Thoracic aorta (tissue), 2 donors: ENCODE measurements at places on chromosomes 11 and 22. TPM values are rescaled to one million over a fixed set of nuclear protein-coding genes. Genes with fewer than 3 reads are reported as not detected.

The ZNF280B gene
- not detected for total RNA-seq

The TPBGL gene
- total RNA-seq, result 0.21 TPM

The ACRV1 gene
- not detected for total RNA-seq

The ISX gene
- not detected for total RNA-seq

- no peak for DNase-seq
Observed at GRCh38 chr11:551596-551995, 8.9 kb downstream of the LMNTD2 start.

DNA sequence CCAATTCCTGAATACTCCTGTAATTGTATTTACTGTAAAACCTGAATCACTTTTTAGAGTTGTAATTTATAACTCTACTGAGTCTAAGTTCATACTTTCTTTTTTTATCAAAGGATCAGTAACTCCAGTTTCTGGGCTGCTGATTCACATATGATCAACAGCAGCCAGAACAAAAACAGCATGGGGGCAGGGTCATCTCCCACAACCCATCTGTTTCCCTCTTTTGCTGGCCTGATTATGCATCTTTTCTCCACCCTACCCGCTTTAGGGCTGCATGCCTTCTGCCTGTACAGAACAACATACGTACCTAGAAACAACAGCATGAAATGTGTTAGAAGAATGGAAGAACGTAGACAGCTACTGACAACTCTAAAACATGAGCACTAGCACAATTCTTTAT is 76.0 kb downstream of the MRTFA start:
- no peak for DNase-seq

GRCh38 chr22:41177040-41177621 is 28.0 kb upstream of the L3MBTL2 start:
- DNase-seq, result no peak

- no peak for DNase-seq
Observed at GRCh38 chr11:120338107-120338933, 2.1 kb downstream of the ARHGEF12 start.

- no peak for DNase-seq
Observed at GRCh38 chr11:12261551-12261950, 115.8 kb upstream of the PARVA start.

DNA sequence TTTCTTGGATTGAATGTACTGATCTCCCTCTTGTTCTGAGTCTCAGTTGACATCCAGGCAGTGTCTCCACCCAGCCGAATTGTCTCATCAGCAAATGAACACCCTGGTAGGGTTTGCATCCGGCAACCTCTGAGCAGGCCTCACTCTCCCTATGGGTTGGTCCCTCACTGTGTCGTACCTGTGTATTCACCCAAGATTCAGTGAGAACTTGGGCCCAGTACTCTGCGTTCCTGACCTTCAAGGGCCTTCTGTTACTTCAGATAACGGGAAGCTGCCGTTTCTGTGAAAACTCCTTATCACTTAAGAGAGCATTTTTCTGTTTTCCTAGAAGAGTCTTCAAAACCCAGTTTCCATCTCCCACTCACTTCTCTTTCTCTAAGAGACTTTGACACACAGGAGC is 915.6 kb downstream of the TBC1D22A start:
- no peak for DNase-seq

DNA sequence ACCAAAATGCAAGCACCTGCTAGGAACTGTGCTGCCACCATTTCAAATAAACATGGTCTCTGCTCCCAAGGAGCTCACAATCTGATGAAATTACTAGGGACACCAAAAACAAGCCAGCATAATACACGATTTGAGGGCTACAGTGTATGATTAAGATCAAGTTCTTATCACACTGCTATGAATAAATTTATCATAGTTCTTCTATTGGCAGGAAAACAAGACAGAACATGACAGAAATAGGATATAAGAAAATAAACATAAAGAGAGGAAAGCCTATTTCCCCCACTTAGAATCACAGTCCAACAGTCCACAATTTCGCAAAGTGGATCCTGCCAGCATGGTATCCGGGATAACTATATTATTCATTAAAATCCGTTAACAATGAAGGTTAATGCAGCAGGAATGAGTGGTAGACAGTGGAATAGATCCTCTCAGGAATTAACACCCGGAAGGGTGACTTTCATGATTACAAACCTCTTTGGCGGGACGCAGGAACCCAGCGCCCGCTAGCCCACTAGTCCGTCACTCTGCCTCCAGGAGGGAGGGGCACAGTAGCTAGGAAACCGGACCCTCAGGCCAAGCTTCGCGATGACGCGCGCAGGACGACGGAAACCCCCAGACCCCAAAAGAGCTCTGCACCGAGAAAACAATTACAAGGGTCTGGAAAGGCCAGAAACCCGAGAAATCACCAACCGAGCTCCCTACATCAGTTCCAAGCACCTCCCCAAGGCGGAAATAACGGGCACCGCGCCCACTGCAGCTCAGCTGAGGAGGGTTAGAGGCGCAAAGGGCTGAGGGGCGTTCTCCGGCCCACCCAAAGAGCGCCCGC is 607 bp downstream of the CCDC82 start:
- DNase-seq, result no peak

DNA sequence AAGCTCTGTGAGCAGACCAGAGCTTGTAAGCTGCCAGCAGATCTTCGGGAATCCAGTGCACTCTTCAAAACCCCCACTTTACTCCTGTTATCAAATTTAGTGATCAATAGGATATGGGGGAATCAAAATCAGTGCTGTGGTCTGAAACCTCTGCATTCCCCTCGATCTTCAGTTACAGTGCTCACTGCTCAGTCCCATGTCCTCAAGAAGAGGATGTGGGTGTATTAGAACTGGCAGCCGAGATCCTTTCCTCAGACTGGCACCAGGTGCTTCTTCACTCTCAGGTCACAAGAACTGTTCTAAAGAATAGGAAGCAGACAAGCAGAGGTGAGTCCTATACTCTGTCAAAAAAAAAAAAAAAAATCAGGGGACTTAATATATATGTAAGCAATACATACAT is 15.3 kb upstream of the MAML2 start:
- DNase-seq, result no peak

GRCh38 chr22:36522662-36523061 is 6.3 kb downstream of the EIF3D start:
- DNase-seq, result no peak

GRCh38 chr11:3165152-3165705 is at the start of gene OSBPL5:
Gene OSBPL5 (minus strand): TSS chr11:3165310. CDS start chr11:3129148, 36,162 bp downstream.
- DNase-seq, result no peak

- no peak for DNase-seq
Observed at GRCh38 chr22:19783586-19784383, 23.2 kb downstream of the TBX1 start.

DNA sequence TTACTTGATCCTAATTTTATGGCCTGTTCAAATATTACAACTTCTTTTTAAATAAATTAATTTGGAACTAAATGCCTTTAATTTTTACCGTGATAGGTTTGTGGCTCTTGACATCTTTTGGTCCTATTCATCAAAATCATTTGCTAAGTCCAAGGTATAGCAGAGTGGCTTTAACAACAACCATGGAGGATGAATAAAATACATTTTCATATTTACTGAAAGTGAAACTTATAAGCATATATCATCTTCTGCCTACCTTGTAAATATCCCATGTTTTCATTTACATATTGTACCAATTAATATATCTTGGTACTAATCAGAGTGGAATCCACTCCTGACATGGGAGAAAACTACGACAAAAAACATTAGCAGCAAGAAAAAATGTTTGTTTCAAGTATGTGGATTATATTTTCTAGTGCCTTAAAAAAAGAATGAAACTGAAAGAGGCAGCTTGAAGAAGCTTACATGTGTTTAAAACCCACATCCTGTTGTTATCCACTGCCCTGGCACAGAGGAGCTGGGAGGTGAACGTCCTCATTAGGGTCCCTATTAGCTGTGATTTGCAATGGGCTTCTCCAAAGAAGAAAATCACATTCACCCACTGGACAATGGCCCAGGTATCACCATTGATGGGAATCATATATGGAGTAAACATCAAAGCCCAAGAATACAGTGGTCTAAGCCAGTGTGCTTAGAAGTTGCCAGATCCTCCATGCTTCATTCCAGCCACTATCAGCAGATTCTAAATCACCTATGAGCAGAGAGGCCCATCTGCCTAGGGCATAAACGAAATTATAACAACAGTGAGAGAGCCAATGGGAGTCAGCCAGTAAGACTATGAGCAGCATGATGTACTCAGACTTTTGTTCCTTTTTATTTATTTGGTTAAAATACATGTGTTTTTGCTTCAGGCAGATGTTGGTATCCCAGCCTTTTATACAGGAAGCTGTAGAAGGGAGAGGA is 84.7 kb downstream of the MAML2 start:
- no peak for DNase-seq
